ENCODE measurements at places on chromosomes 2 and 18.

GRCh38 chr2:191041418-191042161 lies 27.6 kb upstream of the STAT1 start:
- H3K27me3 ChIP-seq: no peaks in the 10 kb centered on the region
- DNase-seq: no peak
- H3K4me1 ChIP-seq: no peaks in the 10 kb centered on the region
- no peak overlapping the region for H3K4me3 ChIP-seq
- H3K36me3 ChIP-seq: no peaks in the 10 kb centered on the region

DNA sequence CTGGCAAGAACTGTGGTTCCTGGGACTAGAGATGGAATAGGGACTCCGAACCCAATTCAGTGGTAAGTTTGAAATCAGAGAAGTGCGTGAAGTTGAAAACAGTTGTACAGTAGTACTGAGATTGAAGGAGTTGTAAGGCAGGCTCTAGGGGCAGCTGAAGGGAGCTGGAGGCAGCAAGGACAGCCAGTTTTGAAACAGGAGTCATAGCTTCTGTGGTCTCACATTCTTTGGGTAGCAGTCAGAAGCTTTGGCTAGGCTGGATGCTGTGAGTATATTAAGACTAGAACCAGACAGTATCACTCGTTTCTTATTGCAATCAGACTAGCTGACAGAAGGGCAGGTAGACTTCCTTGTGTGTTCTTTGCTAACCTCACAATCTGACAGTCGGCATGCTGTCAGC lies 64.5 kb upstream of the ADAM23 start:
- no peak overlapping the region for H3K4me3 ChIP-seq
- H3K36me3 ChIP-seq: no peaks in the 10 kb centered on the region
- no peaks in the 10 kb centered on the region for H3K4me1 ChIP-seq

- no peak overlapping the region for H3K4me3 ChIP-seq
- no peak overlapping the region for H3K27ac ChIP-seq
- no peak for DNase-seq
- peaks cover 8% of the 10 kb centered on the region for H3K27me3 ChIP-seq
Observed at GRCh38 chr2:234278556-234279255, 218.2 kb downstream of the ARL4C start.

GRCh38 chr2:74501335-74502071 lies 2.1 kb upstream of the LBX2 start:
- H3K4me1 ChIP-seq: peaks cover 87% of the 10 kb centered on the region
- H3K27me3 ChIP-seq: no peaks in the 10 kb centered on the region
- H3K4me3 ChIP-seq: no peak overlapping the region
- DNase-seq: no peak
- H3K27ac ChIP-seq: peak overlapping the region; percentile 93

- no peak overlapping the region for H3K27ac ChIP-seq
- H3K4me3 ChIP-seq: no peak overlapping the region
- DNase-seq: no peak
- H3K27me3 ChIP-seq: no peaks in the 10 kb centered on the region
- no peaks in the 10 kb centered on the region for H3K36me3 ChIP-seq
Observed at GRCh38 chr2:112682101-112682500, 36.4 kb downstream of the SLC20A1 start.

DNA sequence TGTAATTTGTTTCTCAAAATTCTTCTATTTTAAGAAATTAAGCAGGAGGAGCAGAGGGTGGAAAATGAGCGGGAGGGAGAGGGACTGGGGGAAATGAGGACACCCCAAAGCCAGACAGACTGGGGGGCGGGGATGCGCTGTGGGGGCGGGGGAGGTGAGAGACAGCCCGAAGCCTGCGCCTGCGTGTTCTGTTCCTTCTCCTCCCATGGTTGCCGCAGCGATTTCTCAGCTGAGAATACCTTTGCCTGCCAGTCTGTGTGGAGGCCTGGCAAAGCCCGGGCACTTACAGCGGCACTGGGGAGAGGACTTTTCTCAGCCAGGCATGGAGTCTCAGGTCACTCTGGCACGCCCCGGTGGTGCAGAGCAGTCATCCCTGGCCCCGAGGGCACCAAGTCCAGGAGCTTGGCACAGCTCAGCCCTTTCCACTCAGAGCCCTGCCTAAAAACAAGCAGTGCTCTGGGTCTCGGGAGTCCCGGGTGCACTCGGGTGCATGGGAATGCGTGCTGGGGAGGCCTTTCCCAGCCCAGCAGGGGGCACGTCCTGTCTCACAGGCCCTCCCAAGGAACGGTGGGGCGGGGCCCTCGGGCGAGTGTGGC lies 289.3 kb upstream of the HS6ST1 start:
- no peak overlapping the region for H3K4me3 ChIP-seq
- no peak overlapping the region for H3K27ac ChIP-seq
- no peaks in the 10 kb centered on the region for H3K27me3 ChIP-seq
- H3K36me3 ChIP-seq: no peaks in the 10 kb centered on the region
- no peak for DNase-seq

DNA sequence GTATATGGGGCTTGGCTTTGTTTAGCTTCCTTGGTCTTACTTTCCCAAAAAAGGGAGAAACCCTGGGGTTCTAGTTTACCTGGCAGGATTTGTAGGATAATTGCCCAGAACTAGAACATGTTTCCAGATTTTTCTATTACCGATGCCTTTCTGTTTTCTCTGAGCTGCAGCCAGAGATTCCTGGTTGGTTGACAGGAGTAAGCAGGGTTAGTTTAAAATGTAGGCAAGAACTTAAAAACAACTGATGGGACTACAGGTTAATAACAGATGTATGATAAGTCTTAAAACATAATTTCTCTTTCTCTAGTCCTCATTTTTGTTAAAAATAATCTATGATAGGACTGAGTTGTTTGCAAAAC lies 38.9 kb upstream of the GMCL1 start:
- H3K27ac ChIP-seq: peak overlapping the region; percentile 17
- no peaks in the 10 kb centered on the region for H3K36me3 ChIP-seq
- DNase-seq: no peak

Measured in liver (tissue), 10 donors.